ENCODE measurements at places on chromosomes 13 and 19.

DNA sequence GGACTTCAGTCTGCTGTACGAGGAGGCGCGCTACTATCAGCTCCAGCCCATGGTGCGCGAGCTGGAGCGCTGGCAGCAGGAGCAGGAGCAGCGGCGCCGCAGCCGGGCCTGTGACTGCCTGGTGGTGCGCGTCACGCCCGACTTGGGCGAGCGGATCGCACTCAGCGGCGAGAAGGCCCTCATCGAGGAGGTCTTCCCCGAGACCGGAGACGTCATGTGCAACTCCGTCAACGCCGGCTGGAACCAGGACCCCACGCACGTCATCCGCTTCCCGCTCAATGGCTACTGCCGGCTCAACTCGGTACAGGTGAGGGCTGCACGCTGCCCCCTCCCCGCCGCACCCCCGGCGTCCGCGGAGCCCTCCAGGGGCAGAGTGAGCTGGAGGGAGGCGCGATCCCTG, 14.6 kb downstream of the KCTD15 start:
- DNase-seq: no peak

GRCh38 chr19:19278315-19278714, 5.2 kb upstream of the TM6SF2 start:
- DNase-seq: no peak

GRCh38 chr13:26379831-26380230, 125.9 kb downstream of the CDK8 start:
- DNase-seq: no peak

GRCh38 chr19:55312621-55313512, 12.3 kb downstream of the TMEM150B start:
- DNase-seq: no peak

GRCh38 chr19:29491995-29492577, 33.7 kb upstream of the VSTM2B start:
- no peak for DNase-seq

DNA sequence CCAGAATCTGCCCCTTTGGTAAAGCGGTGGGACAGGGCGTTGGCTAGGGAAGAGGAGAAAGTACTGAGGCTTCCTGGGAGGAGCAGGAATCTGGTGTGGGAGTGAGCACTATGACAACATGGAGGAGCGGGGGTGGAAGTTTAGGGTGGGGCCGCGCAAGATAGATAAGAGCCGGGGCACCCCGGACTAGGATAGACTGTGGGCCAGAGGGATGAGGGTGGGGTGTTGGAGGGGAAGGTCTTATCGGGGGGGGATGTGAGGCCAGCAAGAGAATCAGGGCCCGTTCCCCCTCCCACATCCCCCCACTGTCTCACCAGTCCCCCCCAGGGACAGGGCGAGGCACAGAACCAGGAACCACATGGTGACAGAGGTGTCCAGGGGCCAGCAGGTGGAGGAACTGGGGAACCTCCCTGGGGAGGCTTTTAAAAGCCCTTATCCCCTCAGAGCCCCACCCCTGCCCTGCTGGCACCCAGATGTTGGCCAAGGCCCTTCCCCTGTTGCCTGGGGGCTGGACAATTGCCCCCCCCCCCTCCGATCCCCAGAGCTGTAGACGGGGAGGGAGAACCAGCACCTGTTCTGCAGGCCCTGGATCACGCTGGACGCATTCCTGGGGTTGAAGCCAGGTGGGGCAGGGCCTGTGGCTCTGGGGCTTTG, at the start of gene KLK1:
KLK1 (minus strand) TSS at position 399 of the 654 bp plus-strand sequence; CDS start at position 360, 39 bp downstream.
- DNase-seq: no peak
